ENCODE measurements at places on chromosomes 4 and X.

GRCh38 chr4:112203593-112203992 lies 28.0 kb upstream of the AP1AR start:
- DNase-seq = no peak

- DNase-seq = no peak
Measured at GRCh38 chr4:54661686-54662085, 3.9 kb downstream of the KIT start.

DNA sequence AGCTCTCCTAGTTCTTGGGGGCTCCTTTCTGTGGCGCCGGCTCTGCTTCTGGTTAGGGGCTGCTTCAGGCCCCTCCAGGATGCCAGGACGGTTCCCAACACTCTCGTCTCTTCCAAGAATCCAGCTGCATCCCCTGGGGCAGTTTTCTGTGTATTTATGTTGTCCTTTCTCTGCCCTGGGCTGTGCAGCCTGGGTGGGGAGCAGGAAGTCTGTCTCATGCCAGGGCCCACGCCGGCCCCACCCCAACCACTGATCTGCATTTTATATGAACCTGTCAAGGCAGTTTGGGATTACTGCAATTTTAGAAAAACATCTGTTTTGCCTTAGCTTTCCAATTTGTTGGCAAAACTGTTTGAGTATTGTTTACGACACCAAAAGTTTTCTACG lies 14.6 kb downstream of the CTBP1 start:
- no peak for DNase-seq

- no peak for DNase-seq
Measured at GRCh38 chr4:150588316-150588715, 6.4 kb downstream of the MAB21L2 start.

GRCh38 chr4:64715741-64716140 lies 306.5 kb upstream of the TECRL start:
- DNase-seq = no peak

DNA sequence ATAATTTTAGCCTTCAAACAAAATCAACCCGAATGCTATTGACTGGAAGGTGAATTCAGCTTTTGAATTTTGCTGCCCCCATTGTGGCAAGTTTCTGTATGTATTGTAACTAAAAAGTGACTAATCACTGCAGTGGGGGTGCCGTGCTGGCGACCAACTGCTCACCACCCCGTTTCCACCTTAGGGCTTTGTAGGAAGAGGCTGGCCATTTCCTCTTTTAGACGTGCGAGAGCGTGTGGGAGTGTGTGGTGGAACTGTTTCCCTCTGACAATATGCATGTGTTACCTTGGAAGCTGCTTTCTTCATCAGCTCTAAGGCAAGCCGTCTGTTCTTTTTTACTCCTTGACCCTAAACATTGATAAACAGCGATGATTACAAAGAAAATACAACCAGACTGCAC lies 78.8 kb downstream of the SEL1L3 start:
- DNase-seq = no peak

DNA sequence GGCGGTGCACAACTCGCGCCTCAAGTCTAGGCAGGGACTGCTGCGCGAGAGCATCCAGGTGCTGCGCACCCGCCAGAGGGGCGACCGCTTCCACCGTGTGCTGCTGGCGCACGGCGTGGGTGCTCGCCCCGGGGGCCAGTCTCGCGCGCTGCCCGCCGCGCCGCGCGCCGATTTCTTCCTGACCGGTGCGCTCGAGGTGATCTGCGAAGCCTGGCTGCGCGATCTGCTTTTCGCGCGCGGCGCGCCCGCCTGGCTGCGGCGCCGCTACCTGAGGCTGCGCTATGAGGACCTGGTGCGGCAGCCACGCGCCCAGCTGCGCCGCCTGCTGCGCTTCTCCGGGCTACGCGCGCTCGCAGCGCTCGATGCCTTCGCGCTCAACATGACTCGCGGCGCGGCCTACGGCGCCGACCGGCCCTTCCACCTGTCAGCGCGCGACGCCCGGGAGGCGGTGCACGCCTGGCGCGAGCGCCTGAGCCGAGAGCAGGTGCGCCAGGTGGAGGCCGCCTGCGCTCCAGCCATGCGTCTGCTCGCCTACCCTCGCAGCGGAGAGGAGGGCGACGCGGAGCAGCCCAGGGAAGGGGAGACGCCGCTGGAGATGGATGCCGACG lies 1.3 kb downstream of the CHST7 start:
- DNase-seq = peak; percentile 47
